ENCODE measurements at places on chromosomes 11 and 22.

DNA sequence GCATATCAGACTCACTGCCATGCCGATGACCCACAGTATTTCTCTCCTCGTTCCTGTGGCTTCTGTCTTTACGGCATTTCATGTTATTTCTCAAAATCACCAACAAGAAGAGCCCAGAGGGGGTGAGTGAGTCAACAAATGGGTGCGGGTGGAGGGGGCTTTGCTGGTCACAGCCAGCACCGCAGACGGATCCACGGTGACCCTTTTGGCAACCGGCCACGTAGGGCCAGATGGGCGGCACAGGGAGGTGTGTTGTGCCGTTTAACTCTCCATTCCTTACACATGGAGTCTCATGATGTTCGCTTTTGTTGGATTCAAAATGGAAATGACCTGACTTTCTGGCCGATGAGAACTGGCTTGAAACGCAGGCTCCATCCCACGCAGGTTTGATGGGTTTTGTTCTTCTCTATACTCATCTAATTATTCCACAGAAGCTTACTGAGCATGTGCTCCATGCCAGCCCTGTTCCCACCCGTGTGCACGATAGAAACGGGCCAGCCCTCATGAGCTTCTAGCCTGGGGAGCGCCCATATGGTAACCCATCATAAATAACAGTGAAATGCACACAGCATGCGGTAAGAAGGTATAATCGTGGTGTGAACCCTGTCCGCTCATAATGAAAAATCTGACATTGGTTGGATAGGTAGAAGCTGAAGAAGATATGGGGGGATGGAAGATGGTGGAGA, 319.9 kb downstream of the BRD1 start:
- no peak for DNase-seq

DNA sequence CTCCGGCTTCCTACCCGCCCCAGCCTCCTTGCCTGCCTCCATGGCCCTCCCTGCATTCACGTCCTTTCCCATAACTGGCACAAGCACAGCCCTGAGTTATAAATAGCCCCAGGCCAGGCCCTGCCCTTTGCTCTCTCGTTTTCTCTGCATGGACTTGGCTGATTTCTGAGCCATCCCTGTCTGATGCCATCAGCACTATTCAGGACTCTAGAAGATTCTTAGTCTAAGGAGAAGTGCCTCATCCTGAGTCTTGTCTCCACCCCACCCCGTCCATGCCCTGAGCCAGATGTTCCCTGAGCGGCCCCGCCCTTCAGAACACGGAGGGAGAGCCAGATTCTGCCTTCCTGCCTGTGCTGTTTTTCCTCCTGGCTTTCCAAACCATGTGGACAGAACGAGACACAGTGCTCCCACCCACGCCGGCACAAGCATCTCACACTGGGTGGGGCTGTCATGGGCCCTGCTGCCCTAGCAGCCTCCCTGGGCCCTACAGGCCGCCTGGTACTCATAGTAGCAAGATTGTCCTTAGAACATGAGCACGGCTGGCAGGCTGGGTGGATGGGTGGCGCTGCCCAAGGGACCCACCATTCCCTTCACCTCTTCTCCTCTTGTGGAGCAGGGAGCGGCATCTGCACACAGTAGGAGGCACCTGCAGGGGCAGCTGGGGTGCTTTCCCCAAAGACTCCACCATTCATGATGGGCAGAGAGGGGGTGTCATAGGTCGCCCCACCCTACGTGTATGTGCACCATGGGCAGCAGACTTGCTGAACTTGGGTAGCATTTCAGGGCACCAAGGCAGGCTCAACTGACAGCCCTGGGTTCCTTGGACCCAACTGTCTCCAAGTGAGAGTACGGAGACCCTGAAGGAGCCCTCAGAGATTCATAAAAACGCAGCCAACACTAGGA, 76.9 kb downstream of the BCR start:
- DNase-seq = no peak

- no peak for DNase-seq
Observed at GRCh38 chr22:19060356-19061009, 61.7 kb downstream of the DGCR2 start.

- DNase-seq = peak; percentile 91
Observed at GRCh38 chr22:46070215-46070802, 80.0 kb upstream of the PPARA start.

- DNase-seq = no peak
Observed at GRCh38 chr11:2811206-2812091, 74.1 kb downstream of the CDKN1C start.

GRCh38 chr11:82722231-82722630, 11.4 kb downstream of the FAM181B start:
- DNase-seq = no peak

- no peak for DNase-seq
Observed at GRCh38 chr11:125807909-125808308, 20.0 kb downstream of the PATE3 start.

DNA sequence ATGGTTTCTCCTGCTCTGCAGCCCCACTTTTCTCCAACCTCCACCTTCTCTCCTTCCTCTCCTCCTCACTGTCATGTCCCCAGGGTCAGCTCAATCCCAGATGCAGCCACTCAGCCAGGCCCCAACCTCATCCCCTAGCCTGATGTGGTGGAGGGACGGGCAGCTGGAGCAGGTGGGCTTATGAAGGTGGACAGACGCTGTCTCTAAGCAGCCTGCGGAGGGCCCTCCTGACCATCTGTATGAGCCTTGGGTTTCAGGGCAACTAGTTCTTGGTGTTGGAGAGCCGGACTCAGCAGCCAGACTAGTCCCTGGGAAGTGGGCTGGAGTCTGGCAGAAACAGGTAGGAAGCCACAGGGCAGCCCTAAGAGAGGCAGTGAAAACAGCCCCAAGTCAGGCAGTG, 18.1 kb downstream of the CRYBB2 start:
- no peak for DNase-seq

DNA sequence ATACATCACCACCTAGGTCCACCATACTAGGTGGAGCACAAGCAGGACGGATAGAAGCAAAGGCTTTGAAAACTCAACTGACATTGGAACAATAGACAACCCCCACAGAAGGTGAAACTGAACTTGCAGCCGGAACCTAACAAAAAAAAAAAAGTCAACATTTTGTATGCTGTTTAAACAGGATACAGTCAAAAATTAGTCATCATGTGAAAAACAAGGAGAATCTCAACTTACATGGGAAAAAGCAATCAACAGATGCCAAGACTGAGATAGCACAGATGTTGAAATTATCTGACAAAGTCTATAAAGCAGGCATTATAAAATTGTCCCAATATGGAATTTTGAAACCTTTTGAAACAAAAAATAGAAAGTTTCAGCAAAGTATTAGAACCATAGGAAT, 123.8 kb downstream of the RAB38 start:
- DNase-seq = no peak

- no peak for DNase-seq
Observed at GRCh38 chr11:73239111-73239521, 21.0 kb downstream of the P2RY2 start.

GRCh38 chr22:32509045-32509444, 34.4 kb downstream of the FBXO7 start:
- DNase-seq = no peak

- DNase-seq = no peak
Observed at GRCh38 chr22:38258895-38259294, 13.9 kb downstream of the TMEM184B start.

DNA sequence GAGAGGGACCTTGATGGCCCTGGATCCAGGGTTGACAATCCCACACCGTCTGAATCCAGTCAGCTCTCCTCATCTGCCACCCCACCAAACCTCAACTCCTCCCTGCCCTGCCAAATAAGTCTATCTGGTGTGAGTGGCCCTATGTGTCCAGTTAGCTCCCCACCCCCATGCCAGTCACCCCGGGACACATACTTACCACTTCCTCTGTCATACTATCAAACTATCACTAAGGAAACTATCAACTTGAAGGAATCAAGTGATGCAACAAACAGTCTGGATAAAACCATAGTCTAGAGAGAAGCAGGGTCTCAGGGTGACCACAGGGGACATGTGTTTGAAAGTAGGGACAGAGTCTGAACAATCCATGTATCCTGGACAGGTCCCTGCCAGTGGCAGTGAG, 13.2 kb upstream of the CSF2RB start:
- DNase-seq = no peak

DNA sequence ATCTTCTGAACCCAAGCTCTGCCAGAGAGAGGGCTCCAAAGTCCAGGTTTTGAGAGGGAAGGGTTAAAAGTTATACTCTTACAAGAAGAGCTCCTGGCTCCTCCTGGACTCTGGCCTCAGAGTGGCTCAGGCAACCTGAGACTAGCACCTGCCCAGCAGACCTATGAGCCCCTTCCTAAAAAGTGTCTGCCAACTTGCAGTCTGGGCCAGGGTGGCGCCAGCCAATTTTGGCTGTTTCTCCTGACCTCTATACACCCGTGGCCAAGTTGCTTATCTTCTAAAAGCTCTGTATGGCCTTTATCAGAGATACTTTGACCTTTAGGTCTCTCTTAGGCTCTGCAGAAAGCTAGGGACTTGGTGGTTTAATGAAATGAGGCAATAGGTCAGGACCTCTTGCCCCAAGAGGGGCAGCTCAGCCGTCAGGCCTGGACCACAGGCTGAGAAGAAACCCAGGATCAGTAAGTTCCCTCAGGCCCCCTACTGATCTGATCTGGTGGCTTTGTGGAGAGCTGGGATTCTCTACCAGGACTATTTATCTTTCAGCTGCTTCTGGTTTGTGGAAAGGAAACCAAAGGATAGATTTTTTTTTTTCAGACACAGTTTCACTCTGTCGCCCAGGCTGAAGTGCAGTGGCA, 10.3 kb upstream of the UCP3 start:
- DNase-seq = no peak

DNA sequence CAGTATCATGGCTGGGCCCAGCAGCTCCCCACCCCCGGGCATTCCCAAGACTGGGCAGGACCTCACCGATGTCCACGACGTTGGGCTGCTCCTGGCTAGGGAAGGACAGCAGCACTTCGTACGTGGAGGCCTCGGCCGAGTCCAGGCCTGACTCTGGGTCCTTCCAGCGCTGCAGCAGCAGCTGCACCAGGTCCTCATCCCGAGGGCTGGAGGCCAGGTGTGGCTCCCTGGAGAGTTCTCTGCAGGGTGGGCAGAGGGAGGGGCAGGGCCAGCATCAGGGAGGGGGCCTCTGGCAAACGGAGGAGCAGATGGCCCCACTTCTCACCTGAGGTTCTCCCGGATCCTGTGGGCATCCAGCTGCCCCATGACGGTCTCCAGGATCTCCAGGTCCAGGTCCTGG, 341 bp downstream of the NAALADL1 start:
- DNase-seq = no peak

GRCh38 chr11:26677566-26677965, 44.3 kb downstream of the SLC5A12 start:
- no peak for DNase-seq

- no peak for DNase-seq
Observed at GRCh38 chr11:61152816-61153592, 8.2 kb downstream of the VPS37C start.

- DNase-seq = no peak
Observed at GRCh38 chr11:118527109-118527508, at the start of gene TTC36. TSS of gene TTC36 (plus strand) at chr11:118527474. CDS start at chr11:118527495, 21 bp downstream.

GRCh38 chr22:29375398-29376076, 12.8 kb downstream of the AP1B1 start:
- no peak for DNase-seq

DNA sequence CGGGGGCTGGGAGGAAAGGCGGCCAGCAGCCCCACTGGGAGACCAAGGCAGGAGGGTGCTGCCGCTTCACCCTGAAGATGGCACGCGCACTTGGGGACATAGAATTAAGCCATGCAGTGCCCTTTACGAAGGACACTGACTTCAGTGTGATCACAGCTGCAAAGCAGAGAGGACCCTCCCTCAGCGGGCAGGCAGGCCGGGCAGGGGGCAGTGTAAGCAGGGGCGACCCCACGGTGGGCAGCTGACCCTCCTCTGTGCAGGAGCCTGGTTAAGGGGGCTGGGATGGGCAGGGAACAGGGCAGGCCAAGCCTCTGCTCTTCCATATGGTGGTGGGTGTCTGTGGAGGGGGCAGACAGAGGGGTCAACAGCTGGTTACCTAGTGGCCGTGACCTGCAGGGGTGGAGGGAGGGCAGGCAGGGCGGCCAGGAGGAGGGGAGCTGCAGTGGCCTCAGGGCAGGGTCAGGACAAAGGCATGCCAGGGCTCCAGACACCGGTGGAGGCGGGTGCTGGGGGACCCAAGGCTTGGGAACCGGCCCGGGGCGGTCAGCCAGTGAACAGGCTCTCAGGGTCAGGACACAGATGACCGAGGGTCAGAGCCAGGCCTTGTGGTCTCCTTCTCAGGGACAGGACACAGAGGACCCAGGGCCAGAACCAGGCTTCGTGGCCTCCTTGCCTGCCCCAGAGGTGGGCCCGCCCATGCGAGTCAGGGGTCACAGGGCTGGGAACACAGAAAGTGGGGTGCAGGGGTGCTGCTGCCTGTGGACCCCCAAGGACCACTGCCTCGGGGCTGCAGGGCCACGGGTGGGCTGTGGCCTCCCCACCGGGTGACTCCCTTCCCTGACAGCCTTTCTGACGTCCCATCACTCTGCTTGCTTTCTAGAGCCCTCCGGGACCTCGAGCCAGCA, 7.2 kb downstream of the LMNTD2 start:
- DNase-seq = peak; percentile 81

DNA sequence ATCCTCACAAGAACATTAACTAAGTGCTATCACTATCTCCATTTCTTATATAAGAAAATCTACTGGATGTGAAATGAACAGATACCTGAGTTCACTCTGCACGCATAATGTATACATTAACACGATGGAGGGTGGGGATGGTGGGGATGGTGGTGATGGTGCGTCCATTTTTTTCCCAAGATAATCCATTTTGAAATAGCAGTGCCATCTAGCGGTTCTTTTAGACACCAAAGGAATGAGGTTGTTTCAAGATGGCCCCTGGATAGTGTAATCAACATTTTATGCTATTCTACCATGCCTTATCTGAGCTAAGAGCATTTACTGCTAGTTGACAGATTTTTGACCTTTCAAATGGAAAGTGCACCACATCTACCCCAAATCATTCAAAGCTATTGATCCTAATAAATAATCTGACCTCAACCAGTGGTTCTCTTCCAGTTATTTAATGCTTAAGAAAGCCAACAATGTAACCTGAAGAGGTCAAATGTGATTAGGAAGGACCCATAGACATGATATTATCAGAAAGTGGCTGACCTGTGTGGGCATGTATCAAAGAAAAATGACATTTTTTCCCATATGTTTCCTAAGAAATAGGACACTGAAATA, 714.7 kb upstream of the TENM4 start:
- no peak for DNase-seq

DNA sequence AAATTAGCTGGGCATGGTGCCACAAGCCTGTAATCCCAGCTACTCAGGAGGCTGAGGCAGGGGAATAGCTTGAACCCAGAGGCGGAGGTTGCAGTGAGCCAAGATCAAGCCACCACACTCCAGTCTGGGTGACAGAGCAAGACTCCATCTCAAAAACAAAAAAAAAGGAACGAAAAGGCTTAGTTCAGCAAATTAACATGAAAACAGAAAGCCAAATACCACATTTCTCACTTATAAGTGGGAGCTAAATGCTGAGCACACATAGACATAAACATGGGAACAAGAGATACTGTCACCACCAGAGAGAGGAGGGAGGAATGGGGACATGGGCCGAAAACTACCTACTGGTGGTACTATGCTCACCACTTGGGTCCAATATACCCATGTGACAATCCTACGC, 38.6 kb downstream of the SCGB1A1 start:
- no peak for DNase-seq

GRCh38 chr11:102287964-102288724, 29.1 kb upstream of the BIRC3 start:
- no peak for DNase-seq

GRCh38 chr22:46180370-46181137, 30.2 kb downstream of the PPARA start:
- no peak for DNase-seq

Measured in pancreas (tissue), 10 donors.